ENCODE measurements at places on chromosomes 6 and 20.

GRCh38 chr6:10426781-10427279 is 12.0 kb upstream of the TFAP2A start:
- DNase-seq = no peak

DNA sequence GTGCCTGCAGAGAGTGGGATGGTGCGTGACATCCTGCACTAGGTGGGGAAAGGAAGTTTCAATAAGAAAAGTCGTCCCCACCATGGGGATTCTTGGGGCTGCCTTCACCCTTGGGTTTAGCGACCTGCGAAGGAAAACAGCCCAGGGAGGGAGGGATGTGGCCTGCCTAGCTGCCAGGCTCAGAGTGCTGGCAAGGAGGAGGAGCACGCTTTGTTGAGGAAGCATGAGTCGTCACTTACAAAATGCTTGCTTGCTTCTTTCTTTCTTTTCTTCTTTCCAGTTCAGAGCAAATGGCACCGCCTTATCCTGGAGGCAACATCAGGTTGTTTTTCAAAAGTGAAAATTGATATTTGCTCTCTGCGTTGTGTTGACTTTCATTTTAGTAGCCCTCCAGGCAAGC is 123.2 kb downstream of the TFAP2C start:
- DNase-seq = no peak

GRCh38 chr6:38080360-38080759 is 260.8 kb downstream of the ZFAND3 start:
- no peak for DNase-seq

DNA sequence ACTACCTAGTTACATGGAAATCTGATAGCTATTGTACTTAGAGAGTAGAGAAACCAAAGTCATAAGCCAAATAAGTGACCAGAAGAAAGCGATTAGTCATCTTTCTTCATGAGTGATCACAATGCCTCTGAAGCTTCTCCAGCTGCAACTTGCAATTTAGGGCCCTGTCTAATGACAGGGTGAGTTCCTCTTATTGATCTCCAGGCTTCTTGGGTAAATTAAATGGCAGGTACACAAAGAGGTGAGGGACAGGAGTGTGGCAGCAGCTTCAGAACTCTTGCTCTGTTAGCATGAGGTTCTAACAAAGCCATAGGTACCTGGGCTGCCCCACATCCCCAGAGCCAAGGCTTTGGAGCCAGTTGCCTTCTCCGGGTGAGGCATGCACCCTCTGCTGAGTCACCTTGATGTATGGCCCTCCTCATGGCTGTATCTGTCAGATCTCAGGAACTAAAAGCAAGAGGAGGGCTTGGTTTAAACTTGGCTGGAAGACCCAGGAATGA is 60.8 kb downstream of the PRDM1 start:
- no peak for DNase-seq

DNA sequence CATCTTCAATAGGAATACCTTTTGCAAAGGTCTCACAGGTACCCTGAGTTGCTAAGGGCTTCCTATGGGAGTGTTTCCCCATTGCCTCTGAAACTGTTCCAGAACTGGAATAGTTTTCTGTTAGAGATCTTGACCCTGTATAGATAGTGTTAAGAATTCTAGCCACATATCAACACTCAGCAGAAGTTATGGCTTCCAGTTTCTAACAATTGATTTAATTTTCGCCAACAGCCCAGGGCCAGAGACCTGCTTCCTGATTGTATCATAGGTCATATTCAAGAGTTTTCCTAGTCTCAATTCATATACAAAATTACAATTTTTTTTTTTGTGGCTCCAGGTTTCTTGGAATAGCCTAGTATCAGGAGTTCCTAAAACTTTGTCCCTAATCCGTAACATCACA is 61.0 kb downstream of the PXDC1 start:
- no peak for DNase-seq
